ENCODE measurements at places on chromosomes 2 and 18.

GRCh38 chr2:171483793-171484192, 38.5 kb upstream of the CYBRD1 start:
- no peak for DNase-seq

- DNase-seq, result no peak
Measured at GRCh38 chr2:59301466-59302402, 1060.6 kb upstream of the FANCL start.

GRCh38 chr2:37857575-37858399, 67.3 kb upstream of the RMDN2 start:
- DNase-seq, result no peak

DNA sequence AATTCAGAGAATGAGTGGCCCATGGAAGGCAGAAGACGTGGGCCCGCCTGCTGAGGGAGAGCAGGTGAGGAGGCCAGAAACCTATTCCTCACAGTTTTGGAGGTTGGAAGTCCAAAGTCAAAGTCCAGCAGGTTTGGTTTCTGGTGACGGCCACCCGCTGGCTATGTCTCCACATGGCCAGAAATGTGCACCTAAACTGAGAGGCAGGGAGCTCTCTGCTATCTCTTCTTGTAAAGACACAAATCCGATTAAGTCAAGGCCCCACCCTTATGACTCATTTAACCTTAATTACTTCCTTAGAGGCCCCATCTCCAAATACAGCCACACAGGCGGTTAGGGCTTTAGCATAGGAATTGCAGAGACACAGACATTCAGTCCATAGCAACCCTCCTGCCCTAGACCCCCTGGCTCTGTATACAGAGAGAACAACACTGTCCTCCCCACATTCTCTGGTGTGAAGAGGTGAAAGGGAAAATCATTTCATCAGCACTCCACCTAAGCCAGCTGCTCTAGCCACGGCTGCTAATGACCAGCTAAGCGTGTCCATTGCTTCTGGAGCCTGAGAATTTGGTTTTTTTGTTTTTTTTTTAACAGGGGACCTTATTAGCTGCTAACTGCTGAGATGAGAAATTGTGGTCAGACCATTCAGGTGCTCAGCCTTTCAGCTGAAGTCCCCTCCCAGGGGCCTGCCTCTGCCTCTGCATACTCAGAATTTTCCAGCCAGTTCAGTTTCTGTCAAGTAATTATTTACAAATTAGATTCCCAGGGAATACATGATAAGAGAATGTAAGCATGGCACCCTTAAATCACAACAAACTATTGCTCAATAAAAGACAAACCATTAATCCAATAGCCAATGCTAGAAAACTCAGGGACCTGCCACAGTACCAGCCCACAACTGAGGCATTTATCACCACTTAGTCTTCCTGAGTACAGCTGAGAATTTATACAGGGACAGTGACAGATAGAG, 368.7 kb upstream of the ID2 start:
- no peak for DNase-seq

DNA sequence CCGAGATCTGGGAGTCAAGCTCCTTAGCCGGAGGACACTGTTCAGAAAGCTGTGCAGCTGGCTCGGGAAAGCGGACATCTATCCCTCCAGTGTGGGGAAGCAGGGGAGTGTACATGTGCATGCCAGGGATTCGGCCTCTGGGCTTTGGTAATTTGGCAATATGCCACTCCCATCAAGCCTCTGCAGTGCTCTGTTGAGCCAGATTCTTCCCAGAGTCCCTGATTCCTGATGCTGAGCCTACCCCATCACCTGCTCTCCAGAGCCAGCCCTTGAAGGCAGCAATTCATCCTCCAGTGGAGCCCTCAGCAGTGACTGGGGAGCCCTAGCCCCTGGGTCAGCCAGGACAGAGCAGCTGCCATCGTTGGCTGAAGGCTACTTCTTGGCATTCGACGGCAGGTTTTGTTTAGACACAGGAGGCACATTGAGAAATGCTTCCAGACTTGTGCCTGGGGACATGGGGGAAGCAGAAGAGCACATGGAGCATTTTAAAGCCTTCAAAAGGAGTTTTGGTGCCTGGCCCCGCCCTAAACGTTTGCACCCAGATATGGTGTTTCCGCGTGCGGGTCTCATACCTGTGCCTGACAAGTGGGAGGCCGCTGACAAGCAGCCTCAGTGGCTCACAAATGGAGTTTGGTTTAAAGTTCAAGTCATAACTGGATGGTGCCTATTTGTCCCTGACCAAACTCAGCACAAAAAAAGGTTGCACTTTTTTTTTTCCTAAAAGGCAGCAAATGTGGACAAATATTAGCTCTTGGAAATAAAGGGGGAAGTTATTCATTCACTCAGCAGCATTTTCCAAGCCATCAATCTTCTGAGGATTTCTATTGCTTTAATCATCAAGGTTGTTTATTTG, 272.8 kb downstream of the CYRIA start:
- DNase-seq, result no peak

DNA sequence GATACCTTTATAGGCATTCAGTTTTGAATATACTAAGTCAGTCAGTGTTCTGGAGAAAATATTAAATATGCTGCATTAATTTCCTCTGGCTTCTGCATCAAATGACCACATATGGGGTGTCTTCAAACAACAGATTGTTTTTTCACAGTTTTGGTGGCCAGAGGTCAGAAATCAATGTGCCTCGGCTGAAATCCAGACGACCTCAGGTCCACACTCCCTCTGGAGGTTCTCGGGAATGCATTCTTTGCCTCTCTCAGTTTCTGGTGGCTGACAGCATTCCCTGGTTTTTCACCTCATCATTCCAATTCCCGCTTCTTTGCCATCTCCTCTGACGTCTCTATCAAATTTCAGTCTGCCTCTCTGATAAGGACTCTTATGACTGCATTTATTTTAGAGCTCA, 142.3 kb downstream of the ZNF407 start:
- no peak for DNase-seq

DNA sequence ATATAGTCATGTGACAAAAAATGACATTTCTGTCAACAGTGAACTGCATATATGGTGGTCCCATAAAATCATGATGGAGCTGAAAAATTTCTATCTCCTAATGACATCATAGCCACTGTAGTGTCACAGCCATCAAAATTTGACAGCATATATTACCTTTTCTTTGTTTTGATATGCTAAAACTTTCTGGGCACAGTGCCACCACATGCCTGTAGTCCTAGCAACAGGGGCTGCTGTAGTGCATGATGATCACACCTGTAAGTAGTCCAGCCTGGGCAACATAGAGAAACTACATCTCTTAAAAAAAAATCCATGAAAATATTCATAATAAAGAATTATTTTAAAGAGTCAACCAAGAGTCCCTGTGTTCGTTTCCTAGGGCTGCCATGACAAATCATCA, 155.5 kb upstream of the SERTAD2 start:
- DNase-seq, result no peak

DNA sequence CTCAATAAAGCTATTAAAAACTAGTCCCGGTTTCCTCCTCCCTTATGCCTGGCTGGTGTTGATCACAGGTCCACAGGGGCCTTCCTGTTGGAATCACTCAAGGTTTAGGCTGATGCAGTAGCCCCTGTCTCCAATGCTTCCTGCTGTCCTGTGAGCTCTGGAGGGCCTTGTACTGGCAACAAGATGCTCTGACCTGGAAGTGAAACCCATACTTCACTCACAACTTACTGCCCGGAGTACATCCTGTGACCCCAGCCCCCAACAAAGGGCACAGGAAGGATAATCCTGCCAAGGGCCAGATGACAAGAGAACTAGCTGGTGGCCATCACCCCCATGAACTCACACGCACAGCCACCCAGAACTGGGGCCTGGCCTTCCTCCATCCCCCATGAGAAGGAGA, 50.3 kb downstream of the ZBTB7C start:
- no peak for DNase-seq

DNA sequence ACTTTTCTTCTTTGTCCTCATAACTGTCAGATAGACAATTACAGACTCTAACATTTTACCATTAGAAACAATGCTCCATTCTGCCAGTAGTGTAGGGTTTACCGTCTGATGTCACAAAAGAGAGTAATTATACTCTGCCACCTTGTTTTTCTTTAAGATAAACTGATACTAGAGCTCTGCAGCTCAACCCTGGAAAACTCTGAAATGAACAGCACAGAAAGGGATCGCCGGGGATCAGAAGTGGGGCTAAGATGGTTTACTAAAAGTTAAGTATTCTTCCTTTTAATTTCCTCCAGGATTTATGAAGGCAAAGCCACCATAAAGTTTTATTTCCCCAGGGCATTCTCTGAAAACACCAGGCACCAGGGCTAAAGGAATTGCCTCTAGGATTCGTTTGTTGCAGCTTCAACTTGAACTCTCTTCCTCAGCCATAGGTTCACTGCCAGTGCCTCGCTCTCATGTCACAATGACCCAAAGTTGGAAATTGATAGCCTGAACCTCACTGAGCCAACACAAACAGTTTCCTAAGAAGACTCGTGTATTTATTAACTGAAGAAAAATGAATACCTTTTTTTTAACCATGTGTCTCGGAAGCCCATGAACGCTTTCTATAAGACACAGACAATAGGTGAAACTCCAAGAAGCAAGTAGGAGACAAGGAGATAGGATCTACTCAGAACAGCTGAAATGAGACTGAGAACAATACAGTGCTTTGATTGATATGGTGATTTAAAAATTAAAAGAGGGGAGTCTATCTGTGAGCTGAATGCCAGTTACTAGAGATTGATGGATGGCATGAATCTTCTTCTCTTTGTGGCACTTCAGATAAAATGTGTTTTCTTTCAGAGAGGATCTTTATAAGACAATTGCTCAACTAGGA, 121.5 kb upstream of the SPATS2L start:
- no peak for DNase-seq

- no peak for DNase-seq
Measured at GRCh38 chr2:173235947-173236803, 118.5 kb upstream of the CDCA7 start.

GRCh38 chr2:242001853-242002252, 132.3 kb downstream of the RTP5 start:
- DNase-seq, result no peak

DNA sequence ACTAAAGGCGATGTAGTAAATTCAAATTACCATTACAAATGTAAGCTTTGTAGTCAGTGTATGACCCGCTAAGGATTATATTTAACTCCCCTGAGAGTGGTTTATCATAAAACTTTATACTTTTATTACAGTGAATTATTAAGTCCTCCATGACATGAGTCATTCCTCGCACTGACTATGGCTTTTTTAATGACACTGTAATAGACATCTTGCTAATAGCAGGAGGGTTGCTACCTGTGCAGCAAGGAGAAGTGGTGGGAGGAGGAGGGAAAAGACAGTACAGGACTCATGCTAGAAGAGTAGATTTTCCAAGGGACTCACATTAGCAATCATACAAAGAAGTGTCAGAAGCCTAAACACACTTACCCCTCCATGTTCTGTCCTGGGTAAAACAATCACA, 556.1 kb downstream of the BCL11A start:
- no peak for DNase-seq

- no peak for DNase-seq
Measured at GRCh38 chr2:45928946-45929345, 277.5 kb downstream of the PRKCE start.

GRCh38 chr2:211084352-211084751, 528.0 kb downstream of the CPS1 start:
- no peak for DNase-seq

- DNase-seq, result no peak
Measured at GRCh38 chr2:96608469-96609455, 29.4 kb downstream of the KANSL3 start.

All from stimulated activated CD4-positive, alpha-beta T cell treated with anti-CD3 and anti-CD28 coated beads, TNF-alpha, amount 100 ng/mL, for 1 hour (primary cell).